ENCODE measurements at places on chromosomes 2 and 18.

- DNase-seq, result peak; percentile 18
Measured at GRCh38 chr2:9497017-9497416, 22.7 kb downstream of the IAH1 start.

- no peak for DNase-seq
Measured at GRCh38 chr2:107657049-107657448, 169.6 kb upstream of the RGPD4 start.

- no peak for DNase-seq
Measured at GRCh38 chr2:138223319-138223718, 259.0 kb downstream of the HNMT start.

- DNase-seq, result no peak
Measured at GRCh38 chr2:42012651-42013050, 35.2 kb upstream of the PKDCC start.

- DNase-seq, result peak; percentile 70
Measured at GRCh38 chr2:239321596-239322415, 79.0 kb downstream of the HDAC4 start.

DNA sequence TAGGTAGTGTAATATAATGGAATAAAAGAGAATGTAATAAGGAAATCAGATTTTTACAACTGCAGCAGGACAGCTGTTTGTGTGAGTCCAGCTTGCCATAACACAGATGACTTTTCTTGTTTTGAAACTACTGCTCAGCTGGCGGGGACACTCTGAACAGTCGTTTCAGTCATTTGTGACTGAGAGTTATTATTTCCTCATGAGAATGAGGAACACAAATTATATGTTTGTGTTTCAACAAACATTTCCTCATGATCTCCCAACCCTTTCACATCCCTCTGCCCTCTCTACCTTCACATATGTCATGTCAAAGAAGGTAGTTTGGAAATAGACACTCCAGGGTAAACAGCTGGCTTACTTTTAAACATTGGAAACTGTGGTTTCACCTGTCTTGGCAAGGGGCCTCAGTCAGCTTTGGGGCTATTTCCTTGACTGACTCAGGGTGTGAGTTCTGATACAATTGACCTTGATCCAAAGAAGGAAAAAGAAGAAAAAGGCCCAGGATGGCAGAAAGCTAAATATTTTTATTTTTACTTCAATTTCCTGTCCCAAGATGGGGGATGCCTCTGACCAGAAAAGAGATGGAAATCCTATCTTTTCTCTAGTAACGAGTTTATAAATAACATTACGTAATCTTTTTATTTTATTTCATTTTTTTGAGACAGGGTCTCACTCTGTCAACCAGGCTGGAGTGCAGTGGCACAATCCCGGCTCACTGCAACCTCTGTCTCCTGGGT lies 593 bp downstream of the SP140L start:
- DNase-seq, result no peak

GRCh38 chr2:106921451-106921850 lies 35.5 kb upstream of the ST6GAL2 start:
- no peak for DNase-seq

DNA sequence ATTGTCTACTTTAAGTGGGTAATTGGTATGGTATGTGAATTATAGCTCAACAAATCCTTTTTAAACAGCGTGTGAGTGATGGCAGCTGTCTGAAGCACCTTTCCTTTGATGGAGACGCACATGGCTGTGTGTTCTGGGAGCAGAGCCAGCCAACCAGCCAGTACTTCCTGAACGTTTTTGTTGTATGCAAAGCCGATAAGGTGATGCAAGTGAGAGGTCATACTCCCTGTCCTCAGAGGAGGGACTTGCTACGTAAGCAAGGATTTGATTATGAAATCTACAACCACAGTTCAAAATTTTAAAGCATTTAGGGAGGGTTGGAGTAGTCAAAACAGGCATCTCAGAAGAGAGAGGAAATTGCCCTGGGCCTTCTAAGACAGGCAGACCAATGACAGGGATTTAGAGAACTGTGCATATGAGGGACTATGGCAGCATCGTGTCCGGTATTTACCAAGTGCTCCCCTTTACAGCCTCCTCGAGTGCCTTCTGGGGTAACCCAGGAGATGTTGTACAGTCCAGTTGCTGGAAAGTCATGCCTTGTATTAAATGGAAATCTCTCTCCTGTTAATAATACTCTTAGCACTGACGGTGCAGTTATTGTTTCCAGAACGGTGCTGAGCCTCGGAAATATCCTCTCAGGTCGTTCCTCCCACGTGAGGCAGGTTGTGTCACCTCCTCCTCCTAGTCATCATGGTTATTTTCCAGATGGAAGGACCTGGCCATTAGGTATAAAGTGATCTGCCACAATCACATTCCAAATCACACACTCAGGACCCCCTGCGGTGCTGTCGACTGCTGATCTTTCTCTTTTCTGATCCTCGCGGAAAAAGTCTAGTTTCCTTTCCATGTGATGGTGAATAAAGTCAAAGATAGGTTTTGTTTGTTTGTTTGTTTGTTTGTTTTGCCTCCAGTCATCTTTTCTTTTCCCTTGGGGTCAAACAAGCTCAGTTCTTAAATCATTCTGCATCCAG lies 28.4 kb downstream of the ARHGEF4 start:
- DNase-seq, result no peak

DNA sequence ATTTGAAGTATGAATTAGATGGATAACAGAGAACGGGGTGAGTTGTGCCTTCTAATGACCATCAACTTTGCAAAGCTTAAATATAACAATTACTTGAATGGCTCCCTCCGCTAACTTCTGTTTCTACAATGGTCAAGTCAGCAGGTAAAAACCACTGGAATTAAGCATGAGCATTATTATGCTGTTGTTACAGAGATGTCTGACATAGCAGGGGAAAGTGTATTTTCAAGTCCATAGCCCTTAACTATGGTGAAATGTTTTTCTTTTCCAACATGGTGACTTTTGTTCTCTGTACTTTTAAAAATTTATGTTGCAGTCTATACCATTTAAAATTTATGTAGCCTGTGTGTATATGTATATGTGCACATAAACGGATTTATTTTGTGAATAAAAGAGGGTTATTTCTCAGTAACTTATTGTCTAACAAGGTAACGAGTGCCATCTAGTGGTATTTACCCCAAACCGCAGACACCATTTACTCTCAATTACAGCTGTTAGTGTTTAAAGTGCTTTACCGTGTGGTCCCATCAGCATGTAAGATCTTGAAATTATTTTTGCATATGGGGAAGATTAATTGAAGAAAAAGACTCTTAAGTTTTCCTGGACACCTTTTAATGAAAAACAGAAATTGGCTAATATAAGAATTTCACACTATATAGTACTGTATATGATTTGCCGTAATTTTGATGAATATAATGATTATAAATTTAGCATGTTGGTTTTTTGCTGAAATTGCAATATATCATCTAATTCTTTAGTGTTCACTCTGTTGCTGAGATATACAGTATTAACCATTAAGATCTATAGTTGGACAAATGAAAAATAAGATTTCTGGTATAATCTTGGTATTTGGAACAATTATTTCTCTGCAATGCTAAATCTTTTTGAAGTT lies 78.2 kb downstream of the UBE2E3 start:
- peak; percentile 13 for DNase-seq

GRCh38 chr2:206837775-206838174 lies 72.4 kb downstream of the FASTKD2 start:
- no peak for DNase-seq

DNA sequence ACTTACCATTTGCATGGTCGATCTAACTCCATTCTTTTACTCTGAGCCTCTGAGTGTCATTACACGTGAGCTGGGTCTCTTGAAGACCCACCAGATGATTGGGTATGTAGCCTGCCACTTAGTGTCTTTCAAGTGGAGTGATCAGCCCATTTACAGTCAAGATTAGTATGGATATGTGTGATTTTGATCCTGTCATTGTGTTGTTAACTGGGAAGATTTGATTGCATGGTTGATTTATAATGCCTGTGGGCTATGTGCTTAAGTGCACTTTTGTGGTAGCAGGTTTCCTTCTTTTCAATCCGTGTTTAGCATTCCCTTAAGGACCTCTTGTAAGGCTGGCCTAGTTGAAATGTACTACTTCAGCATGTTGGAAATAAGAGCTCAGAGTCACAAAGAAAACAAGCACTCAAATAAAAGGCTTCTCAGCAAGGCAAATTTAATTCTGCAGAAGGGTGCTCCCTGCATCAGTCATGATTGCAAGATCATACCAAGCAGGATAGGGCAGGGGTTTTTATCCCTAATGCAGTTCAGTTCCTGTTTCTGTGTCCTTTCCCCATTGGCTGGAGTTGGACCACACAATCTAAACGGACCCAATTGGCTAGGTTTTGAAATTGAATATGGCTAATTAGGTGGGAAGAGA lies 230.7 kb upstream of the SYT4 start:
- no peak for DNase-seq

Measured in stimulated activated CD4-positive, alpha-beta T cell treated with anti-CD3 and anti-CD28 coated beads, Interleukin-4, amount 100 ng/mL, for 4 hours (primary cell).